Stimulated activated CD4-positive, alpha-beta T cell treated with anti-CD3 and anti-CD28 coated beads, Interleukin-4, amount 100 ng/mL, for 4 hours (primary cell): ENCODE measurements at places on chromosomes 11 and 22.

GRCh38 chr11:65588199-65589054 is 7.2 kb downstream of the KCNK7 start:
- DNase-seq, result peak; percentile 60

DNA sequence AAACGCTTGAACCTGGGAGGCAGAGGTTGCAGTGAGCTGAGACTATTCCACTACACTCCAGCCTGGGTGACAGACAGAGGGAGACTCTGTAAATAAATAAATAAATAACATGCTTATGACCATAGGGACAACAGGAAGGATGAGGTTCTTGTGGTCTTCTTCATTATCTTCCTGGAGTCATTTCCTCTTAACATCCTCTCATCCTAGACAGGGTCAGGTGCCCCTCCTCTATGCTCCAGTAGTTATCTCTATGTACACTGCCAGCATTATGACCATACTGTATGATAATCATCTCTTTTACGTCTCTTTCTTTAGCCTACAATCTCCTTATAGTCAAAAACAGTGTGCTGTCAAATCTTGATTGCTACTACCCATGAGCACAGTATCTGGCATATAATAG is 17.7 kb downstream of the RAB30 start:
- no peak for DNase-seq

GRCh38 chr11:71179877-71180605 is 72.3 kb downstream of the SHANK2 start:
- no peak for DNase-seq

DNA sequence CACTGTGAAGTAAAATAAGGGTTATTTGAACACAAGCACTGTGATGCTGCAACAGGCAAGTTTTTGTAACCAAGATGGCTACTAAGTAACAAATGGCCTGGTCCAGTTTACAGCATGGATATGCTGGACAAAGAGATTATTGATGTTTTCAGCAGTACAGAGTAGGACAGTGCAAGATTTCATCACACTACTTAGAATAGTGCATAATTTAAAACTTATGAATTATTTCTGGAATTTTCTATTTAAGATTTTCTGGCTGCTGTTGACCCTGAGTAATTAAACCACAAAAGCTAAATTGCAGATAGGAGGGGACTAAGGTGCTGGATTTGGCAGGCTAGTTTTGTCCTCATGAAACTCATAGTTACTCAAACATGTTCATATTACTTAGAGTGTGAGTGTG is 33.1 kb downstream of the CEP295 start:
- no peak for DNase-seq

DNA sequence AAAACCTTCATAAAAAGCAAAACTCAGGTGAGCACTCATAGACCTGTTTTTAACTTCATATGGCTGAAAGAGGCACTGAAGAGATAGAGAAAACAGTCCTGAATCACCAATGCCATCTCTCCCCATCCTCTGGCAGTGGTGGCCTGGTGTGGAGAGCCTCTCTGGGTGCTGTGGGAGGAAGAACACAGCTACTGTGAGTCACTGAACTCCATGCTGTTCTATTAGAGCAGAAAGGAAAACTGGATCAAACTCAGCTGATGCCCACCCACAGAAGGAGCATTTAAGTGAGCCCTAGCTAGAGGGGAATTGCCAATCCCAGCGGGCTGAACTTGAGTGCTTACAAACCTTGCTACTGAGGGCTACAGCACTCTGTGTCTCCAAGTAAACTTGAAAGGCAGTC is 115.3 kb upstream of the SESN3 start:
- DNase-seq, result no peak

GRCh38 chr11:75277211-75277805 is 36.7 kb downstream of the TPBGL start:
- no peak for DNase-seq

DNA sequence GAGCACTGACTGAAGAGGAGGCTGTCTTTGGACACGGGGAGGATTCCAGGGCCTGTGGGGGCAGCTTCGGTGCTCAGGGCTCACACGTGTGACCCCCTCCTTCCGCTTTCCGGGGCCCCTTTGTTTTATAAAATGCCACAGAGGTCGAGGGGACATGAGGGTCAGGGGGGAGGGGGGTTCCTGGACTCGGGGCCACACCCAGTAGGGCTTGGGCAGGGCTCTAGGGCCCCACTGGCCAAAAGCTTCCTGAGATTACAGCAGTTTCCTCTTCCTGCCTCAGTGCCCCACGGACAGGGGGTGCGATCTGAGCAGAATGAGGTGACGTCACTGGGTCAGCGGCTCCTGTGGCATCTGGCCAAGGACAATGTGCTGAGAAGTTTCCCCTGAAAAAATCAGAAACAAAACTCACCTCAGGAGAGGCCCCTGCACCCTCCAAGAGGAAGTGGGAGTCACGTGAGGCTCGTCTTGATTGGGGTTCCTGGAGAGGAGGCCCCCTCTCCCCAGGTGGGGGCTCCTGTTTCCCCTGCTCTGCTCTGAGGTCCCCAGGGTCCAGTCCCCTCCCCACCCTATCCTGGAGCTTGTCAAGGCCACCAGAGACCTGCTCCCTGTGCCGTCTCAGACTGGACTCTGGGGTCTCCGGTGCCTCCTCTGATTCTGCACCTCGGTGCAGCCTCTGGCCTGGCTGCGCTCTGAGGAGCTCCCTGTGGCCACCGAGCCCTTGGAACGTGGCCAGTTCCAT is 6.4 kb upstream of the IFITM3 start:
- peak; percentile 50 for DNase-seq

GRCh38 chr11:116730241-116730561 is 42.6 kb downstream of the BUD13 start:
- DNase-seq, result no peak

DNA sequence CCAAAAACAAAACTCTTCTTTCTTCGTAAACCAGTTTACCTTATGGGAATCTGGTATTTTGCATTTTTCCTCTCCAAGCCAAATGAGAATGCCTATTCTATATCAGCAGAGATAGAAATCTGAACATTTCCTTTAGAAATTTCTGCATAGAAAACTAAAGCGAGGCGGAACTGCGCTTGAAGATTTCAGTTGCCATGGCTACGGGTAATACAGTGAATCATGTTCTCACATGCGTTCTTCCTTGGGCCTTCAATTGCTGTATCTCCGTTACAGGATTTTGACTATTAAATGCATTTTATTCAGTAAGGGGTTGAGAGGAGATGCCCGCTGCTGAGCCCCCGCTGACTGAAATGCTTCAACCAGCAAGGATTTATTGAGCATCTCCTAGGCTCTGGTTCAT is 108.2 kb upstream of the CRYBB3 start:
- DNase-seq, result no peak

- no peak for DNase-seq
These were observed 24.1 kb upstream of the CDC42EP2 start for GRCh38 chr11:65290448-65291165.

- DNase-seq, result no peak
These were observed 1033.6 kb downstream of the FAM181B start for GRCh38 chr11:81700076-81700475.

GRCh38 chr22:29308791-29309262 is 2.4 kb downstream of the GAS2L1 start:
- DNase-seq, result no peak

DNA sequence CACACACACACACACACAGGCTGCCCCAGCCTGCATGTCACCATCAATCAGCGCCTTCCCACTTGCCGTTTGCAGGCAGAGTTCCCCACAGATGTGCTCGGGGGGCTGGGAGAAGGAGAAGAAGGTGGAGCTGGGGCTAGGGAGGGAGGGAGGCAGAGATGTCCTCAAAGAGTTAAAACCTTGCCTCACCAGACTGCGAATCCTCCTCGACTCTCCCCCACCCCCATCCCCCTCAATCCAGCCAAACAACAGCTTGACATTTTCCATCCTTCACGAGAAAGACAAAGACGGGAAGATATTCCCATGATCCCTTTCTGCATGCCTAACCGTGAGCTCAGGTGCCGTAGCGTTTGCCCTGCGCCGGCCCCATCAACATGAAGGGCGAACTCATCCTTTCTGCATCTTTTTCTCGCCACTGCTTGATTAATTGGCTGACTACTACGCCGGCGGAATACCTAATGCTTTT is 365.5 kb downstream of the MIAT start:
- no peak for DNase-seq

DNA sequence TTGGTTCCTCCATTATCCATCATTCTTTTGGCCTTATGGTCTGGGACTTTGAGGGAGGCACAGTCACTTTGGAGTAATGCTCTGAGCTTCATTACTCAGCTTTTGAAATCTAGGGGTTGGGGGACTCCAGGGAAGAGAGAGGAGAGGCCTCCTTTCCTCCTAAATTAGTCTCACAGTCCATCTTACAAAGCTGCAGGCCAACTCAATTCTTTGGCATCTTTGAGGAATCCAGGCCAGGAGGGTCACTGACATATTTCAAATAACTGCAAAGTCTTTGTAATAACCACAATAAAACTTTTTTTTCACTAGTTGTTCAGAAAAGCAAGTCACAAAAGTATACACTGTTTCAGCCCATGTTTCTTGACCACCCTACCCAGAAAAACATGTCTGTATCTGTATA is 73.3 kb upstream of the FAR1 start:
- DNase-seq, result no peak

DNA sequence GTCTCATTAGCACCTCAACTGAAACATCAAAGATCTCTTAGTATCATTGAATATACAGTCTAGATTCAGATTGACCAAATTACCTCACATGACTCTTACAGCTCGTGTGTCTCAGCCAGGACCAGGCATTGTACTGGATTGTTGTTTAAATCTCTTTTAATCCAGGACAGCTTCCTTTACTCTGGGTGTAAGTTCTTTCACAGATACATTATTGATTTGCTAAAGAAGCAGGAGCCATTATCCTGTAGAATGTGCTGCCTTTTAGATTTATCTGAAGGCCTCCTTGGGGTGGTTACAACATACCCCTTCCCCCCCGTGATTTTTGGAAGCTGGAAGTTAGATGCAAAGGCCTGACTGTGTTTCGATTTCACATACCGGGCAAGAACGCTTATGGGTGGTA is 4.2 kb downstream of the MCM5 start:
- DNase-seq, result no peak

DNA sequence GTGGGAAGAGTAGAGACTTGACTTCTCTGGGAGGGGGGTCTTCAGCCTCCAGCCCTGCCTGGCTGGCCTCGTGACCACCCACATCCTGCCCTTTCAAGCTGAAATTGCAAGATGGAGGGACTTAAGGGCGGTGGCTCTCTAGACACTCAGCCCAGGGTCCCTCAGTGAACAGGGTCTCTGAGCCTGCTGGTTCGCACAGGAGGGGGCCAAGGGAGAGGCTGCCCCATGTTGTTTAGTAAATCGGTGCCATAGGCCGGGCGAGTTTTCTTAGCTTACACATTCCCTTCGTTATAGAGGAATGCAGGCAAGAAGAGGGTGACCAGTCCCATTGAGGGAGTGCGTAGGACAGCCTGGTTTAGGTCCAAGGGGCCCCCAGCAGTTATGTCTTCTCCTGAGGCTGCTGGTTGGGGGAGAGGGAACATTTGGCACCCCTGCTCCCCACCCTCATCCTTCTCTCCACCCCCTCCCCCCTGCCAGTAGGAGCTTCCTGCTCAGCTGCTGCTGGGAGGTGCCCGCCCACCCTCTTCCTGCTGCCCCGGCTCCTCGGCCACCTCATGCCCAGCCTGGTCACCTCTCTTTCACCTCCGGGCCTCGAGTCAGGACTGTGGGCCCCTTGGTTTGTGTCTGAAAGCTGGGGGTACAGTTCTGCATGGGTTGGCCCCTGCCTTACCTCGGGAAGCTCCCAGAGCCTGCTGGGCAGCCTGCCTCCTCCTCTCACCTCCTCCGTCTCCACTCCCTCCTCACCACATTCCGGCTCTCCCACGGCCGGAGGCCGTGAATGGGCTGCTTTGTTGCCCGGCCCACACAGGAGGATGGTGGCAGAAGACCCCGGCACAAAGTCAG is 3.9 kb downstream of the FRMD8 start:
- no peak for DNase-seq

- DNase-seq, result no peak
These were observed 14.5 kb downstream of the MAP6 start for GRCh38 chr11:75654314-75654713.

DNA sequence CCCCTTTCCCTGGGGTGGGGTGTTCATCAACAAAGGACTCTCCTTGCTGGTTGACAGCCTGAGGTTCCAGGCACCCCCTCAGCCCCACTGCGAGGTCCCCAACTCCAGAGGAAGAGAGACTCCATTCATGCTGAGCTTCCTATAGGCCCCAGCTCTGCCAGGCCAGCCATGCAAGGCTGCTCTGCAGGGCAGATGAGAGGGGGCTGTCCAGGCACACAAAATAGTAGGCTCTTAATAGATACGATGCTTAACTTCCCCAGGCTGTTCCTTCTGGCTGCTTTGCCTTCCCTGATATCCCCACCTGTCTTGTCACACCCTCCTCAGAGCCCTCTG is 45.0 kb upstream of the CRYBB3 start:
- no peak for DNase-seq

DNA sequence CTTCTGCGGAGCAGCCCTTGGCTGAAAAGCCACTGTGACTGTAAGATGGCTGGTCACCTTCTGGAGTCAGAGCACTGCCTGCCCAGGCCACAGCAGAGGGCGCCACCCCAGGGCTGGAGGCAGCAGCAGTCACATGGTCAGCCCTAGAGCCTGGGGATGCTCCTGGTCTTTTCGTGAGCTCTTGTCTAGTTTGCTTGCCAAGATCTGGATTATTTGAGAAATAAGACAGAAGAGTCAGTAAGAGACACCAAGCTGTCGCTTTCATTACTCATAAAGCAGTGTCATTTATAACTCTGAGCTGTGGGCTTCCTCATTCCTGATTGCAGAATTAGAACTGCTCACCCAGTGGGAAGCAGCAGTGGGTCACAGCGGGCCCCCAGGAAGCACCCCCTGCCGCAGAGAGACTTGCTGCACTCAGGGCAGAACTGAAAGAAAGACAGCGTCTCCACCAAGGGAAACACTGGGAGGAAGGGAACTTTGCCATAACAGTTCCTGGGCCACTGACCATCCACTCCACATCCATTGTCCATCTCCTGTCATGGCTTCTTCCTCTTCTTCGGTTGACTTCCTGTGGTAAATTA is 56.7 kb downstream of the PPP6R2 start:
- no peak for DNase-seq

- DNase-seq, result peak; percentile 83
These were observed at the start of gene MED15 for GRCh38 chr22:20507253-20508066. TSS of gene MED15 (plus strand) at chr22:20507610. CDS start at chr22:20507679, 69 bp downstream.

DNA sequence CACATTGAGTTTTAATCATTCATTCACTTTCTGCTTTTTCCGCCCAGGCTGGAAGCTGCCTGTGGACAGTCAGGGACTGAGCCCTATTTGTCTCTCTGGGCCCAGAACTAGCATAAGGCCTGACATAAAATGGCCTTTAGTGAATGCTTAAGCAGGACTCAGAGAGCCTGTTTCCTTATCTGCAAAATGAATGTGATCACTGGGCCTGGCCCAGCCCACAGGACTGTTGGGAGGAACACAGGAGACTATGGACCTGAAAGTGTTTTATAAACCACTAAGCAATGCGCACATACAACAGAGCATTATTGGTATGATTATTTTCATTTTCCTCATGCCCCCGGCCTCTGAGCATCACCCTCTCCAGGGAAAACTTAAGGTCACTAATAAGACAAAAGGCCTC is 3.9 kb upstream of the MYH9 start:
- no peak for DNase-seq

GRCh38 chr11:82004537-82005213 is 729.0 kb downstream of the FAM181B start:
- no peak for DNase-seq
